ENCODE measurements at places on chromosomes 6 and 20.

- DNase-seq = no peak
Measured at GRCh38 chr20:46137816-46138215, 19.7 kb downstream of the CD40 start.

- DNase-seq = no peak
Measured at GRCh38 chr6:123810214-123810613, 6.5 kb downstream of the NKAIN2 start.

DNA sequence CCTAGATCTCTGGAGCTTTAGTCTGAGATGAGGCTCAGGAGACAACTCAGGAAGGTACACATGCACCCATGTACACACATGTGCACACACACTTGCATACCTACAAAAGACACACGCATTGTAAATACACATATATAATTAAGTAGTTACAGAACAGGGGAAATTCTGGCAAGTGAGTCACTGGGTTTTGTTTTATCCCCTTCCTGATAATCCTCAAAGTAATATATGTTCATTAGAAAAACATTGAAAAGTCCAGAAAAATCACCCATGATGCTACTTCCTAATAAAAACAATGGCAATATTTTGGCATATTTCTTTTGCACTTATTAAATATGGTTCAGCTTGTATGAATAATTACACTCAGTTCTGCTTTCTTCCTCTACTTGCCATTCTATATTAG is 115.3 kb upstream of the ECI2 start:
- DNase-seq = no peak

DNA sequence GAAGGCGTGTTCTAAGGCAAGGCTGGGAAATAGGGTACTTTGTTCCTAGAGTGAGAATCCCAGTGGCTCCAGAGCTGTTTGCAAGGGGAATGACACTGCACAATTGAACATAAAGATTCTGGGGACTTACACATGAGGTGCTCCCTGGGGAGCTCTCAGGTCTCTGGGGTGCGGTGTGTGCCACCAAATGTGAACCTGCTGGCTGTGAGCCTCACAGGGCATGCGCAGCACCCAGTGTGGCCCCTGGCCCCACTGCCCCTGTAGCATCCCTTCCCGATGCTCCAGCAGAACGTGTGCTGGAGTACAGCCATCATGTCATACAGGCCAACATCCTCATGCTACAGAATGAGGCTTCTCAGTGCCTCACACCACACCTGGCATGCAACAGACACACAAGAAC is 68.2 kb downstream of the TOX2 start:
- DNase-seq = no peak

GRCh38 chr20:58139849-58140786 is 88.3 kb downstream of the ANKRD60 start:
- DNase-seq = no peak

DNA sequence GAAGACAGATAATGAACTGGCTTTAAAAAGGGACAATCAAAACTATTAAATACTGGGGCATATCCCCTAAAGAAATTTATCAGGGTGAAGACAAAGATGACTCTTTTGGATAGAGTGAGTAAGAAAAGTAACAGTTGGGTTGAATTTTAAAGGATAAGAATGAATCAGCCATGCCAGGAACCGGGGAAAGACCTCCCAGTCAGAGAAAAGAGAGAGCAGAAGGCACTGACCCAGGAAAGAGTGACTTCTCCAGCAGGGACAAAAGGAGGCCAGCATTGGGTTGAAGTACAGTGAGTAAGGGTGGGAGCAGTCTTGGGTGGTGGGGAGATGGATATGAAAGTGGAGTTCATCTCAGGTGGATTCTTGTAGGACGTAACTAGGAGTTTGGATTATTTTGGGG is 516.9 kb upstream of the JAG1 start:
- no peak for DNase-seq

DNA sequence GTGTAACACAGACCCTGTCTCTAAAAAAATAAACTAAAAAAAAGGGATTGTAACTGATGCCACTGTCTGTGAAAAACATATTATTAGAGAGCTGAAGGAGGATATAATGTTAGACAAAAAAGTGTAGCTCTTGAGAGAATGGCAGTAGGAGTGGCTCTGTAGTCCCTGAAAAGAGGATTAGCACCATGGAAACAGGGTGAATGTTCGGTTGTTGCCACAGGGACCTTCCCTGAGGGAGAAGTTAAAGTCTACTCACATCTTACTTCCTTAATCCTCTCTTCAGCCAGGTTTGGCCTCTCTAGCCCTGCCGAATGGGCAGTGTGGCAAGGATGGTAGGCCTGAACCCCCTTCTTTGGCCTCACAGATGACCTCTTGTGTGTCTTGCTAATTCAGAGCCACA is 12.1 kb downstream of the SCAND1 start:
- no peak for DNase-seq

DNA sequence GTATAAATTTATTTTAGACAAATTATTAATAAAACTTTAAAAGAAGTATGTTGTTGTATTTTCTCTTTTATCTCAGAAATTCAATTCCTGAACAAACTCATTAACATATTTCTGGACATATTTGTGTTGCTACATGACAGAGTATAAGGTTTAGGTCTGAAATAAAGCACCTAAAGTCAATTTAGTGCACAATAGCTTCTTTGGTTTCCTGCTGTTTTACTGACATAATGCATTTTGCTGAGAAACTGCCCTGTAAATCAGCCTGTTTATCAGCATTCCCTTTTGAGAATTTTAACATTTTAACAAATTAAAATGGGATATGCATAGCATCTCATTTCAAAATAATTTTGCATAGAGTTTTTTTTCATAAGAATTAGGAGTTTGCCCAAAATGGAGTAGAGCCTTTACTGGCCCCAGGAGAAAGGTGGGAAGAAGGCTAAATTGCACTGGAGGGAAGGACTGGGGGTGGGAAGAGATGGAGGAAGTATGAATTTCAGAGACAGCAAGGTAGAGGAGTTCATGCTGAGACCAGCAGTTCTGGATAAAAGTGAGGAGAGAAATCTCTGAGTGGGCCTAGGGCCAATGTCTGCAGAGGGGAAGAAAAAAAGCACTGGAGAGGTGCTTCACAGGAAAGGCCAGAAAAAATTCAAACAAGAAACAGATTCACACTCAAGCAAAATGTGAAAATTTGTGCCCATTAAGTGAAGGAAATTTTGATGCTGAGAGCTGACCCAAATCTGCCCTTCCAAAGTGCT is 324.2 kb upstream of the HSF2 start:
- DNase-seq = no peak

DNA sequence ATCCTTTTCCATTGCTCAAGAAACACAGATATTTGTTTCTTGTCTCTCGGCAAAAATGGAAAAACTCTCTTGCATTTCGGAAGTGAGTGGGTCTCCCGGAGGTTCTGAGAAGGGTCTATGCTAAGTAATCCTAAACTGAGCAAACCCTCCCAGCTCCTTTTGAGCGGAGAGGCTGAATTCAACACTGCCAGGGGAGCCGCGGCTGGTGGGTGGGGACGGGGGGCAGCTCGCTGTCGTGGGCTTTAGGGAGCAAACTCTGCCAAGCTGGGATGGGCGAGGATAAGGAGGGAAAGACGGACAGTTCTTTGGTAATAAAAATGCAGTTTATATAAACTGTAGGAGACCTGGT is 211.4 kb downstream of the FOXC1 start:
- no peak for DNase-seq

DNA sequence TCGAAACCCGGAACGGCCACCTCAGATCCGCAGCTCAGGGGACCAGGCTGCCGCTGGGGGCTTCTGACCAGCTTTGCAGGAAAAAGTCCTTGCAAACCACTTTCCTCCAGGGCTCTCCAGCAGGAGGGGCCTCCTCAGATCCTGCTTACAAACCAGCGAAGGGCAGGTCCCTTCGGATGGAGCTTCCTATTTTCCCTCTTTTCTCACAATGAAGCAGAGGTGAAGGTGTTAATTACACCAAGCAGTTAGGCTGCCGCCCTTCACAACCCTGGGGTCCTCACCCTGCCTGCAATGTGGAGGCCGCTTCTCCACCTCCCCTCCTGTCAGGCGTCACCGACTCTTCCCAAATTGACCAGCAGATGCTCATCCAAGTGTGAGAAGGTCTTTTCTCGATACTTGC is 5.7 kb downstream of the ARHGAP40 start:
- no peak for DNase-seq

GRCh38 chr20:58523072-58523970 is 8.1 kb upstream of the APCDD1L start:
- no peak for DNase-seq

GRCh38 chr20:63635431-63636141 is 8.7 kb upstream of the GMEB2 start:
- DNase-seq = peak; percentile 93

DNA sequence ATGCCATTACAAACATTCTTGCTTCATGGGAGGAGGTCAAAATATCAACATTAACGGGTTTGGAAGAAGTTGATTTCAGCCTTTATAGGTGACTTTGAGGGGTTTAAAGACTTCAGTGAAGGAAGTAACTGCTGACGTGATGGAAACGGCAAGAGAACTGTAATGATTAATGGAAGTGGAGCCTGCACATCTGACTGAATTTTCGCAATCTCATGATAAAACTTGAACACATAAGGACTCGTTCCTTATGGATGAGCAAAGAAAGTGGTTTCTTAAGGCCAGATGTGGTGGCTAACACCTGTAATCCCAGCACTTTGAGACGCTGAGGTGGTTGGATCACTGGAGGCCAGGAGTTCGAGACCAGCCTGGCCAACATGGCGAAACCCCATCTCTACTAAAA is 226.1 kb downstream of the BCAS1 start:
- no peak for DNase-seq

- no peak for DNase-seq
Measured at GRCh38 chr6:45607798-45608197, 230.1 kb upstream of the SUPT3H start.

DNA sequence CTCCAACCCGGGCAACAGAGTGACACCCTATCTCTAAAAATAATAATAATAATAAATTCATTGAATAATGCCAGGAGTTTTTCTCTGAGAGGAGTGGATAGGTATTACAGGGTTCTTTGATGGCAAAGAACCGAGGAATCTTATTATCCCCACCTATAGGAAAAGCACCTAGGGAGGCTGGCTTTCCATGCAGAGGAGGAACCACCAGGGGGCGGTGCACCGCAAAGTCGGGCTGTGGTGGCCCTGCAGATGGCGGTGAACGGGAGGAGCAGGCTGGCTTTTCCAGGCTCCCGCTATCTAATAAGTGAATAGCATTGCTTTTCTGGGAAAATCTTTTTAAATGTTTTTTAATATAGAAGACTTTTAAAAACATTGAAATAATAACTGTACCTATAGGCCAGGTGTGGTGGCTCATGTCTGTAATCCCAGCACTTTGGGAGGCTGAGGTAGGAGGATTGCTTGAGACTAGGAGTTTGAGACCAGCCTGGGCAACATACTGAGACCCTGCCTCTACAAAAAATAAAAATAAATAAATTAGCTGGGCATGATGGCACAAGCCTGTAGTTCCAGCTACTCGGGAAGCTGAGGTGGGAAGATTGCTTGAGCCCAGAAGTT is 864.2 kb downstream of the KIF16B start:
- no peak for DNase-seq

GRCh38 chr6:143286251-143286795 is 164.2 kb downstream of the ADAT2 start:
- no peak for DNase-seq

- DNase-seq = no peak
Measured at GRCh38 chr6:16006681-16007080, 122.2 kb upstream of the MYLIP start.

DNA sequence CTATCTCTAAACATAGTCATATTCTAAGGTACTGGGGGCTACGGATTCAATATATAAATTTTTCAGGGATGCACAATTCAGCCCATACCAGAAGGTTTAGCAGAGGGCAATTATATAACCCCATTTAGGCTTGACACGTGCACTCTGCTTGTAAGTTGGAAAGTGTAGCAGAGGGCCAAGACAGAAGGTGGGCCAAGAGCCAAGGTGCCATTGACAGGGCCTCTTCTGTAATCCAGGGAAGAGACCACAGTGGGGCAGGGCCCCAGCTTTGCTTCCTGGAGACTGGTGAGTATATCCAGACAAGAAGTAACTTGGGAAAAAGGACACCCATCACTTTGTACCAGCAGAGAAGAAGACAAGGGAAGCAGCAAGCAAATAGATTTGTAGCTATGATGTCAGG is 672.4 kb upstream of the MARCKS start:
- DNase-seq = no peak

DNA sequence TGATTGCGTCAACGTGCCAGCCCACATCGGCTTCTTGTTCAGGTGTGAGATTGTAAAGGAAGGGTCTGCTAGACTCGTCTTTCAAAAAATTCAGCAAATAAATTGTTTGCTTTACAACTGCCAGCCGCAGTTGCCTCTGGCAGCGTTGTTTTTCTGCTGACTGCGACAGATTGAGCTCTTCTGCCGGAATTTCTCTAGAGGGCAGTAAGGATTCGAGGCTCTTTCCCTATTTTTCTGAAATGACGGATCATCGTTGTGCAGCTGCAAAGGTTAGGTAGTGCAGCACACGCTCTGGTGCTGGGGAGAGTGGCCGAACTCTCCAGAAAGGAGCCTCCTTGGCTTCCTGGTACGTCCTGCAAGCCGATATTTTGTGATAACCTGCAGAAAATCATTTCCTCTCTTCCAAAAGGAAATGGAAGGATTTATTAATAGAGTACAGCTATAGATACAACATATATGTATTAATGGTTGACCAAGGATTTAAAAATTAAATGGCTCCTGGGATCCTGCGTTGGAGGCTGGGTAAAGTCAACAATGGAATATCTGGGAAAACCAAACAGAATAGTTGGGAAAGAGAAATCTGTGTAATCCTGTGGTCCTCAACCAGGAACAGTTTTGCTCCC is 121.9 kb upstream of the ZFP64 start:
- no peak for DNase-seq

DNA sequence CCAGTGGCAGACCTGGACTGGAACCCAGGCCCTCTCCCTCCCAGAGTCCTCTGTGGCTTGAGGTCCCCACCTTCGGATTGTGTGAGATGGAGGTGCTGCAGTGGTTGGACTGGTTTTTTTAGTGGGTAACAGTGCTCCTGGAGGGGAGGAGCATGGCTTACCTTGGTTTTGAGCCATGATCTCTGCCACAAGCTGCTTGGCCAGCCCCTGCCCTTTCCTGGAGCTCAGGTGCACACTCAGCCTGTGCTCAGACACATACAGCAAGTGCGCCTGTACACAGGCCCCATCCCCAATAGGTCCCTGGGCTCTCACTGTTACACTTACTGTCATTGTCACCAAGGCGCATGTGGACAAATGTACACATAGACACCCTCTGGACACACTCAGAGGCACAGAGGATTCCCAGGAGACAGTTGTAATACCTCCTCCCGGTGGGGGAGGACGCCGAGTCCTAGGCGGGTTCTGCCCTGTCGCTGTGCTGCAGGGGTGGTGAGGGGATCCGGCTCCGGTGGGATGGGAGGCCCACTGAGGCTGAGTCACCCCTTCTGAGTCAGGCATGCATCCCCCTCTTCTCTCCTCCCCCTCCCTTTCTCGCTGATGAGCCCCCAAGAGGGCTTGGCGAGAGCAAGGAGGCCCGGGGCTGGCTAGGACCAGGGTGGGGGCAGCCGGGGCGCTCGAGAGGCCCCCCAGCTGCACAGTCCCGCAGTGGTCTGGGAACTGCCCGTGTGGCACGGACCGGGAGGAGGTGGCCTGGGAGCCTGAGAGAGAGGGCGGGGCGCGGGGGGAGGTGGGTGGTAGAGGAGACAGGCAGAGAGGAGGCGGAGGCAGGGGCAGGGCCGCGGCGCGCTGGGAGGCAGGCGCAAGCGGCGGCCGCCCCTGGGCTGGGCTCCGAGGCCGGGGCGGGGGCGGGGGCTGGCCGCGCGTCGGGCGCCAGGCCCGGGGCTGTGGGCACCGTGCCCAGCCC is 522 bp upstream of the EPB41L1 start:
- no peak for DNase-seq

- DNase-seq = no peak
Measured at GRCh38 chr6:161316531-161316930, 42.7 kb upstream of the AGPAT4 start.

Data from CD4-positive, alpha-beta memory T cell (primary cell).